ENCODE measurements at places on chromosomes 6 and 20.
A peak's percentile ranks its signal among the peaks of the same experiment; 100 is the strongest.

GRCh38 chr6:16769131-16769985 lies 8.1 kb upstream of the ATXN1 start:
- no peak for DNase-seq

DNA sequence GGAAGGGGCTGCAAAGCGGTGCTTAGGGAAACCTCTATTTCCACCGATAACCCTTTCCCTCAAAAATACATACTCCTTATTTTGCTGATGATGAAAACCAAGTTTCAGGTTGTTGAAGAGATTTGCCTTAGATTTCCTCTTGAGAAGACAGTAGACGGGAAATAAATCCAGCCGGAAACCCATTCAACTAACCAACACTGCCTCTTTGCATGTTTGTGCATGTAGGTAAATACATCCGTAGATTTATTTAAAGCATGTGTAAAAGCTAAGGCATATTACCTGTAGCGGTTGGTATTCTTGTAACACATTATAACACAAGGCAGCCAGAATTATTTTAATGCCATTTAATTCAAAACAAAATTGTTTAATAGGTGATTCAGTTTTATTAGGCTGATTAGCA lies 136.3 kb upstream of the SLC22A23 start:
- no peak for DNase-seq

GRCh38 chr6:142947714-142948480 lies 2.9 kb upstream of the HIVEP2 start:
- DNase-seq: peak; percentile 58

DNA sequence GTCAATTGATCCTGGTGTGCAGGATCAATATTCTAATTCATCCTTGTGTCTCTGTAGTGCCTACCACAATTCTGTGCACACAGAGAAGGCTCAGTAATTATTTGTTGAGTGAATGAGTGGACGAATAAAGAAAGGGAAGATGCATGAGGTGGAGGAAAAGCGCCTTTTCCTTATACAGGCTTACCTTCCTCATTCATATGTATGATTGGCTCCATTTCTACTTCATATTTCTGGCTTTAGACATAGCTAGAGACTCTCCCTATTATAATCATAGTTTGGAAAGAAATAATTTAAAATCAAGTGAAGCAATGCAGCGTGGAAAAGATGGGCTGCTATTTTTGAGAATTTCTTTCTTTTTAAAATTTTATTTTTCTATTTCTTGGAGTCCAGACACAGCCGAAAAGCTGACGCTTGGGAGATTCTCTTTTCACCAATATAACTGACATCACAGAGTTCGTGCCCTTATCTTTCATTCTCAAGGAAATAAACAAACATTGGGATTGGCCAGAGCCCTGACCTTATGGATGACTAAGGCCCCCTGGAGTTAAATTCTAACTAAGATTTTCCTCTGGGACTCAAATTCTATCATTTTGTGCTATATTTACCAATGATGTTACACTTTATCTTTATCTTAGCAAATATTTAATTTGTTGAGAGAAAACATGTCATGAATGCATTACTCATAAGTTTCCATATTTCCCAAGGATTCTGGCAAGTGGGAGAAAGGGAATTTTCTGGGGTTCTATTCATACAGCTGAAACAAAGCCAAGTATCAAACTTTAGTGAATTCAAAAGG lies 48.1 kb downstream of the PRL start:
- no peak for DNase-seq

DNA sequence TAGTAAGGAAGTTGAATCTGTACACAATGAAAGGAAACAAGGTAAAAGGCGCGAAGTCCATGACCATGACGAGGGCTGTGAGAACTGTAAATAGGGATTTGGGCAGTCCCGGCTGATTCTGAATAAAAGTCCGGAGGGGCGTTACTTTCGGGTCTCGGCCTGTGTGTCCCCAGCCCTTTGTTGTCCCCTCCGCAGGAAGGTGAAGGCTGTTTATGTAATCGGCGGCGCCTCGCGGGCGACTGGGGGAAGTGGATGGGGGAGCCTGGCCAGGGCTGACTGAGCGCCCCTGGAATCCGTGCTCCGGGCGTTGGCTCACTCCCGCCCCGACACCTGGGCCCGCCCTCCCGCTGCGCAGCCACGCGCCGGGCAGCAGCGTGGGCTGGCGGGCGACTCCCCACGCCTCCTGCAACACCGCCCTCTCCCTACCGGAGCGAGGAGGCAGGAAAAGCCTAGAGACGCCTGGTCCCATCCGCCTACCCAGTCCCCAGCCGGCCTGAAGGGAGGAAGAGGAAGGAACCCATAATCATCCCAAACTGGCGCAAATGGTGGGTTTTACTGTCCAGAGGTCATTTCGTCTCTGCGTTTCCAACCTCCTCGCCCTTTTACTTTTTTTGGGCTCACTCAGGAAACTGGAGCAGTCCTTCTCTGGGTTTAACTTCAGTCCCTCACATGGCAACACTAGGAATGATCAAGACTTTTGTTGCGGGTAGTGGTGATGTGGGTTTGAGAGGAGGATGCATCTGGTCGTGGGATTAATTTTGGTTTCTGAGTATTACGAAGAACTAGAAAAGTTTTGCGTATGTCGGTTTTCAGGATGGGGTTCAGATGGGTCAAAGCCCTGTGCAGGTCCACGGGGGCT lies 12.1 kb downstream of the TRIM31 start:
- peak; percentile 43 for DNase-seq

Measured in GM13976 (cell line).